Liver (tissue), 10 donors: ENCODE measurements at places on chromosomes 7 and 10. TPM values are rescaled to one million over a fixed set of nuclear protein-coding genes. Genes with fewer than 3 reads are reported as not detected.

DNA sequence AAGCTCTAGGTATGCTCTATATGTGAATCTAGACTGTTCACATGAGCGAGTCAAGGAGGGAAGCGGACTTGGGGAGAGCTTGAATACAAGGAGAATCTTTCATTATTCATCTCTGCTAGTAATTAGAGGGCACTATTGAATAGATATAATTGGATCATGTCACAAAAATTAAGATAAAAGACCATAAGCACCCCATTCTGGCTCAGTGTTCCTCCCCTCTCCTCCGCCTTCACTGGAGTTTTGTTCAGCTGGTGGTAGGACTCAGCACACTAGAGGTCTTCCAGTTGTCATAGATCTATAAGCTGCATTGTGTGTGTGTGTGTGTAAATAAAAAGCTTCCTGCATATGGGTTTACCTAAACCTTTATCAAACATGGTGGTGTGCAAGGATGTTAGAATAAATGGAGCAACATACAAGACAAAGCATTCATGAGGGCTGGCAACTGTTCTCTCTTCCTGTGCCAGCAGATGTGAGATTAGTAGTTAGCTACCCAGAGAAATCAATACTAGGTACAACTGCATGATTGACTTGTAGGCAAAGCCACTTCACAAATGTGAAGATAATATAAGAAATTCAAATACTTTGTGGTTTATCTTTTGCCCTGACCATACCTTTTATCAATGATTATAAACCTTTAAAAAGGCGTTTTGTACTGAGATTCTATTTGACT is 142.6 kb downstream of the CREB5 start:
- DNase-seq = no peak

DNA sequence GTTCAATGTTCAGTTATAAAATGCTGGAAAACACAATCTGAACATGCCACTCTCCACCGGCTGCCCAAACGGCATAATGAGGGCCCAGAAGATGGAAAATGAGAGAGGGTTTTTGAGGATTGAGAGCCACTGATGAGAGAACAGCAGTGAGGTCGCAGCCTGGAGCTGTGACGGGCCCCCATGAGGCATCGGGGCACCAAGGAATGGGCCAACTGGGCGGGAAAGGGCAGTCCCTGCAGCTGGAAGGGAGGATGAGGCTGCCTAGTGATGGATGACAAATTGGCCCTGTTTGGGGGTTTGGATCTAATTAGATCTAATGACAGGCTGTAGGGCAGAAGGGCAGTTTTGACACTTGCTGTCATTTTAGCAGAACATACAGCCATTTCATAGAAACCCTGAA is 39.1 kb downstream of the WNT2 start:
- DNase-seq = no peak

GRCh38 chr7:74572301-74572979 is 85.1 kb upstream of the GTF2I start:
- no peak for DNase-seq

GRCh38 chr10:65265451-65265954 is 1660.3 kb upstream of the LRRTM3 start:
- no peak for DNase-seq

DNA sequence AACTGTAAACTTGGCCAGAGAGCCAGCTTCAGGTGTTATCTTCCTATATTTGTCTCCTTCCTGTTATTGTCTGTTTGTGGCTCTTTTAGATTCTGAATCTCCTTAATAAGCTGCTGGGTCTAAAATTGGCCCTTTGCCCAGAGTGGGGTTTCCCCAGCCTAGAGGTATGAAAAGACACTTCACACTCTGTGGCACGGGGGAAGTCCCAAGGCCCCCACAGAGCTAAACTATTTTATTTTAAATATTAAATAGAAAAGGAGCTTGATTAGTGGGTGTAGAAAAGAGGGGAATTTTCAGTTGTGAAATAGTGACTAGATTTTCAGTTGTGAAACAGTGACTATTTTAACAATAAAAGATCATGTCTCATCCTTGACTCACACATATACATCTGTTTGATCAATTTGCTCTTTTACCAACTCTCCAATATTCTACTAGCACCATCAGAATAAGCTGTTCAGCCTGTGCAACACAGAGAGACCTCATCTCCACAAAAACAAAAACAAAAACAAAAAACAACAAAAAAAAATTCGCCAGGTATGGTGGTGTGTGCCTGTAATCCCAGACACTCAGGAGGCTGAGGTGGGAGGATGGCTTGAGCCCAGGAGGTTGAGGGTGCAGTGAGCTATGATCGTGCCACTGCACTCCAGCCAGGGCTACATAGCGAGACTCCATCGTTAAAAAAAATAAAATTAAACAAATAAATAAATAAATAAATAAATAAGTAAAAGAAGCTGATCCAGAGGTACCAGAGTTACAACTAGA is 24.9 kb upstream of the ADO start:
- DNase-seq = no peak

GRCh38 chr10:11931038-11931437 is 107.9 kb downstream of the PROSER2 start:
- DNase-seq = no peak

- DNase-seq = no peak
These were observed 126.9 kb upstream of the TBX20 start for GRCh38 chr7:35380739-35381224.

DNA sequence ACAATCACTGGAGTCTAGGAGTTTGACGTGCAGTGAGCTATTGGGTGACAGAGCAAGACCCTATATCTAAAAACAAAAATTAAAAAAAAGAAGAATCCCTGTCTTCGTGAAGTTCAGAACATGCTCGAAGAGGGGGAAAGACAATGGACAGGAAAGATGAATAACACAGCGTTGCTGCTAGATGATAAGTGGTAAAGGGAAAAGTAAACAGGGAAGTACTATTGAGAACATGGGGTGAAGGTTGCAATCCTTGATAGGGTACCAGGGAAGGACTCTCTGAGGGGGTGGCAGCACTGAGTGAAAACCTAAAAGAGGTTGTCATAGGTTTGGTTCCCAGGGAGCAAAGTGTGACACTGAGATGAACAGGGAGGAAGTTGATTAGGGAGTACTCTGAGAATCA is 2.8 kb upstream of the ABRAXAS2 start:
- DNase-seq = no peak

DNA sequence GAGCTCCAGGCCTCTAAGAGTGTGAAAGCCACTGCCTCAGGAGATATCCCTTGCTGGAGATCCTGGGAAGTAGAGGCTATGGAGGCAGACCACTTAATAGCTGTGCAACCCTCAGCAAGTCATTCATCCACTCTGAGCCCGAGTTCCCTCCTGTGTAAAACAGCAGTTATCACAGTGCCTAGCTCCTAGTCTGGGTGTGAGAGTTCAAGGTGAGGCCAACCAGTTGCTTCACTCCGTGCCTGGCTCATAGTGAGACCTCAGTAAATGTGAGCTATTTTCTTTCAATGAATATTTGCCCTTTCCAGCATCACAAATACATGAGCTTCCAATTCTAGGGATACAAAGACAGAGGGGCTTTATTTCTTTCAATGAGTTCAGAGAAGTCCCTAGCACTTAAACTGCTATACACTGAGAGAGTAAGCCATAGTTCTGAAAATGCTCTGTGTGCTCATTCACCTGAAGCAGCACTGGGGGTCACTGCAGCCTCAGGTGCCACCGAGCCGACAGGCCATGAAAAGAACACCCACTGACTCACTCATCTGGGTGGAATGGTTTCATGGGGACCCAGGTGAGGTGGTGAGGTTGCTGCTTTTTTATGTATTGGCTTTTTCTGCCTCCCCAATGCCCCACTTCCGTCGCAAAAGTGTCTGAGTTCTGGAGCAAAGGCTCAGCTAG is 259.8 kb downstream of the KCNMA1 start:
- no peak for DNase-seq

GRCh38 chr7:12727455-12728191 is 40.2 kb downstream of the ARL4A start:
- DNase-seq = no peak

GRCh38 chr10:31147210-31147608 is 115.5 kb upstream of the ZNF438 start:
- DNase-seq = no peak

GRCh38 chr10:17888189-17888588 is 63.5 kb upstream of the SLC39A12 start:
- no peak for DNase-seq

- no peak for DNase-seq
These were observed 104.2 kb downstream of the ARID5B start for GRCh38 chr10:62005687-62006086.

DNA sequence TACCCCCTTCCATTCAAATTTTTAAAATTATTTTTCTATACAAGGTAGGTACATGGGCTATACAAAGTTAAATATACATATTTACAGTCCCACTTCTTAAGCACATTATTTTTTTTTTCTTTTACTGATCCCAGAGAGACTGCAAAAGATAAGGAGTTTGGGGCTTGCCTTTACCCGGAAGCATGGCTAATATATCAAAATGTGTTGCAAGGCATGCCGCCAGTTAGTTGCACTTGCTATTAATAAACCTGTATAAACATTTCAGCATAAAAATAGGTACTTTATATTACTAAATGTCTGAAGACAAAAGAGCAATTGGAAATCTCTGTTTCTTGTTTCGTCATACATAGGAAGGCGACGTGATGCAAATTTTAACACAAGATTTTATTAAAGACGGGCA is 21.5 kb upstream of the PDLIM1 start:
- DNase-seq = no peak

DNA sequence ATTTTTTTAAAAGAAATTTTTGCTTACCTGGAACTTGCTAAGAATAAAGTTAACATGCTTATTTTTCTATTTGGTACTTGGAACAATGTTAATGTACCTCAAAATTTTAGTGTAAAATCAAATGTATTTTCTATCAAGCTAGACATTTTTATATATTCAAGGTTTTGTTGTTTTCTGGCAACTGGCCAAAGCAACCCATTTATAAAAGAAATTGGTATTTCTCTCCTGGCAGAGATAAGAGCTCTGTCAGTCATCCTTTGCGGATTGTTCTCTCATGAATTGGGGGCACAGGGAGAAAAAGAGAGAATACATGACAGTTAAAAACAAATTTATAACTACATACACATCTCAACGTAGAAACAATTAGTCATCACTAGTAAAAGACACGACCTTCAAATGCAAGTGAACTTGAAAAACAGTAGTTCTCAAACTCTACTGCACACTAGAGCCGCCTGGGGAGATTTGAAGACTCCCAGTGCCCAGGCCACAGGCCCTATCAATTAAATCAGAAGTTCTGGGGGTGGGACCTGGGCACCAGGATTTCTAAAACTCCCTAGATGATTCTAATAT is 152.4 kb upstream of the LAMB4 start:
- no peak for DNase-seq

- DNase-seq = no peak
These were observed 63.2 kb upstream of the TOMM7 start for GRCh38 chr7:22885797-22886261.

DNA sequence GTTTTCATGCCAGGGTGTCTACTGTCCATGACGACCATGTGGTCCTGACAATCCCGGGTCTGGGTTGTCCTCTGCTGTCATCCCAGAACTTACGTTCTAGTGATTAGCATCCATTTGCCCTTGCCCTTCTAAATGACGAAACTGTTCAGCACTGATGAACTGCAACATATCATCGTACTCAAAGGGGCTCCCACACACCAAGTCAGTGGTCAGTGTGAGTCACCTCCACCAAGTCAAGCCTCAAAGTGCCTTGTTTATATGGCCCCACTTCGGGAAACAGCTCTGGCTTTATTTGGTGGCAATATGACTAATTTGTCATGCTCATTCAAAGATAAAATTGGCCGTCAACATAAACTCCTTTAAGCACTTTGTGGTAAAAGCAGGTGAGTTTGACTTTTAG is 110.7 kb downstream of the FRMD4A start:
- DNase-seq = no peak

DNA sequence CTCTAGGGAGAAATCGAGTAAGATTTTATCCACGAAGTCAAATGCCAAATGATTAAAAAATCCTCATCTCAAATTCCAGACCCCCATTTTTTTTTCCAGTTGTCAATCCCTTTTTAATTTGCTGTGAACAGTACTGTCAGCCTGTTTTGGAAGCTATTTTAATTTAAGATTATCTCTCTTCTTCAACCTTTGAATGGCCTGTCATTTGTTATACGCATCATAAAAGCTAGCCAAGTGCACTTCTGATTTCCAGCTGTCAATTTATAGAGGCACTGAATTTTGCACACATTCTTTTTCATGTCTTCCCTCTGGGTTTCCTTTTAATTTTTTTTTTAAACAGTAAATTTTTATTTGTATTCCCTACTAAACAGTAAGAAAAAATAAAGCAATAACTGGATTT is 336.4 kb upstream of the HGF start:
- no peak for DNase-seq

- no peak for DNase-seq
These were observed 85.0 kb downstream of the PODXL start for GRCh38 chr7:131471250-131472004.

GRCh38 chr10:37269554-37270256 is 144.3 kb downstream of the ANKRD30A start:
- DNase-seq = no peak

GRCh38 chr7:21365866-21366624 is 61.8 kb upstream of the SP4 start:
- DNase-seq = no peak

DNA sequence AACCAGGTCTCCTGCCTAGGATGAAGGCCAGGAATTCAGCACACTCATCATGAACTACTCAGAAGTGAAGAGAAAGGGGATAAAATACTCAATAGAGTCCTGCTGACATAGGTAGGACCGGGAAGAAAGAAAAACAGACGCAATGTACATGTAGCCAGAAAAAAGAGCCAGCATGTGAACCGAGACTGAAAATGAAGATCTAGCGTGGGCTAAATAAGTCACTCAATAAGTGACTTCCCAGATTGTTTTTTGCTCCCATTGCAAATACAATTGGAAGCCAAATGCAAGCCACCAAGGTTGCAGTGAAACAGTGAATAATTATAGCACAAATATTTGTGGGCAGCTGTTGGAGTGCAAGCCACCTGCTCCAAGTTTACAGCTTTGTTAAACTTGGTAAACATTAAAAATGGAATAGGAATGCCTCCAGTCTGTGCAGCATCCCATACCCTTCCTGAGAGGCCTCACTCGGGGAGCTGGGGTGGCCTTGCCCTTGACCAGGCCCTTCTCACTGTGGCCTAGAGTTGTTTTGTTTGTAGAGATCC is 34.7 kb upstream of the HPS1 start:
- DNase-seq = no peak

- no peak for DNase-seq
These were observed 21.4 kb upstream of the GSDME start for GRCh38 chr7:24778543-24779282.

The NKX1-2 gene
- total RNA-seq = not detected

The ENO4 gene
- total RNA-seq = 0.19 TPM

The CDH23 gene
- total RNA-seq = 4.1 TPM

The ITPRID1 gene
- not detected for total RNA-seq

The C7orf57 gene
- not detected for total RNA-seq

The HKDC1 gene
- total RNA-seq = 5.6 TPM

The PCLO gene
- 0.84 TPM for total RNA-seq

The MLXIPL gene
- total RNA-seq = 50.3 TPM

The GGCT gene
- 11.0 TPM for total RNA-seq

The HDAC9 gene
- total RNA-seq = 10.1 TPM

The ATRNL1 gene
- 26.9 TPM for total RNA-seq

The C7orf33 gene
- total RNA-seq = not detected

The MBL2 gene
- total RNA-seq = 36.2 TPM

The COL13A1 gene
- total RNA-seq = 0.17 TPM
